T-helper 2 cell (primary cell): ENCODE measurements at places on chromosomes 5 and 9.

- no peak for DNase-seq
Observed at GRCh38 chr5:109823597-109823996, 133.9 kb downstream of the MAN2A1 start.

- no peak for DNase-seq
Observed at GRCh38 chr5:143862271-143862670, 50.3 kb downstream of the HMHB1 start.

DNA sequence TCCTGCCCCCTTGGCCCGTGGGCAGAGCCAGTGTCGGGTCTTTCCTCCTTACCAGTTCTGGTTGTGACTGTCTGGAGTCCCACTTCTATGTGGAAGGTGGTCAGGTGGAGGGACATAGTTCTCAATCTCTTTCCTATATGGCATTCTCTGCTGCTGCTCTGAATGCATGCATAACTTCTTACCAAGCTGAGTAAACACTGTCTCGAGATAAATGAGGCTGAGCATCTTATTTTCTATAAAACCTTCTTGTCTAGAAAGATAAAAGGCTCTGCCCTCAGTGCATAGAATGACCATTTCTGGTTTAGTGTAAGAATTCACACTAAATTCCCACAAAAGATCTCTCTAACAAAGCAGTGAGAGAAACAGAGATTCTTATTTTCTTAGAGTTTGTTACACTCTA, 106.2 kb upstream of the TBC1D2 start:
- DNase-seq = no peak

DNA sequence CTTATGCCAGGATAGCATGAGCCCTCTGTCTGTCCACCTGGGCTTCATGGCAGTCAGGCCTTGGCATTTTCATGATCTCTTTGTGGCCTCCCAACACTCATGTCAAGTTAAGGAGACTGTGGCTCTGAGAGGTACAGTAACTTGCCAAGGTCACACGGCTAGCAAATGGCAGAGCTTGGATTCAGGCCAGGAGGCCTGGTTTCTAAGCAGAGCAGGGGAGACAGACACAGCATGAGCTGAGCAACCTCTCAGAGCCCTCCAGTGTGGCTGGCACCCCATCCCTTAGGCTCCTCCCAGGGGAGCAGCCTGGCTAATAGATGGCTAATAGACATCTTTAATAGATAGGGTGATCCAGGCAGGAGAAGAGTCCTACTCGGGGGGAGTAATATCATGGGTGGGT, 4.1 kb downstream of the SYNPO start:
- no peak for DNase-seq

DNA sequence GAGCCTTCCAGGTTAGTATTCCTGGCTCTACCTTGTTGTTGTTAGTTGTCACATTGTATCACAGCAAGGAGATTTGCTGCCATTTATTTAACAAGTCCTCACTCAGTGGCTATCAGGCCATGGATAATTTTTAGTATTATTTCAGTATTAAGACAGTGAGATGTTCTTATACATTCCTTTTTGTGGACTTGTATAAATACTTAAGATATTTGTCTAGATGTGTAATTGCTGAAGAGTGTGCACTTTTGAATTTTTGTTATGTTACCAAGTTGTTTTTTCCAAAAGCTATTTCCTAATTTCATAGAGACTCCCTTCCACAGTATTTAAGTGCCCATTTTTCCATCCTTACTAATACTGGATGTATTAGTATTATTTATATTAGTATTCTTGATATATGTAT, 22.0 kb downstream of the SLC36A1 start:
- no peak for DNase-seq
